Breast epithelium (tissue), 4 donors: ENCODE measurements at places on chromosomes 7 and 10. TPM values are rescaled to one million over a fixed set of nuclear protein-coding genes. Genes with fewer than 3 reads are reported as not detected.

ERVW-1 gene
- not detected for total RNA-seq

LIPF gene
- not detected for total RNA-seq

SDHAF3 gene
- 8.5 TPM for total RNA-seq

VIPR2 gene
- 4.6 TPM for total RNA-seq

KAZALD1 gene
- 2.8 TPM for total RNA-seq

HECTD2 gene
- total RNA-seq: 19.0 TPM

- no peaks in the 10 kb centered on the region for H3K4me1 ChIP-seq
- no peak overlapping the region for H3K4me3 ChIP-seq
- H3K36me3 ChIP-seq: no peaks in the 10 kb centered on the region
- H3K27ac ChIP-seq: no peak overlapping the region
- DNase-seq: no peak
Observed at GRCh38 chr10:44278837-44279324, 106.0 kb downstream of the CXCL12 start.

DNA sequence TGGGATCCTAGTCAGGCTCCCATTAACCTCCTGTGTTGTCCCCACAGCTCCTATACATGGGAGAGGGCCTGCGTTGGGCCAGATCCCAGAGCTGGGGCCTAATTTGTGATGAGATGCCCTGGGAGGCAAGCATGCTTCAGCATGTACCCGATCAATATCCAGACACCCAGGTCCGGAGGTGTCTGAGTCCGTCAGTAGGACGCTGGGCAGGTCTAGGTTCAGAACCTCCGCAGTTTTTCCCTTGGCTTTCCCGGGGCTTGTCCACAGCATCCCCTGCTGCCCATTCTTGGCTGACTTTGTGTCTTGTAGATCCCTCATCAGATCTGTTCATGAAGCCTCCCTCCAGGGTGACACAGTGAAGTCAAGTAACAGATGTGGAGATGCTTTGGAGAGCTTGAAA lies 32.7 kb upstream of the RBAK start:
- no peaks in the 10 kb centered on the region for H3K36me3 ChIP-seq
- no peak overlapping the region for H3K27ac ChIP-seq
- H3K4me1 ChIP-seq: no peaks in the 10 kb centered on the region
- no peak overlapping the region for H3K4me3 ChIP-seq

DNAJC30 gene
- 2.9 TPM for total RNA-seq

DNA sequence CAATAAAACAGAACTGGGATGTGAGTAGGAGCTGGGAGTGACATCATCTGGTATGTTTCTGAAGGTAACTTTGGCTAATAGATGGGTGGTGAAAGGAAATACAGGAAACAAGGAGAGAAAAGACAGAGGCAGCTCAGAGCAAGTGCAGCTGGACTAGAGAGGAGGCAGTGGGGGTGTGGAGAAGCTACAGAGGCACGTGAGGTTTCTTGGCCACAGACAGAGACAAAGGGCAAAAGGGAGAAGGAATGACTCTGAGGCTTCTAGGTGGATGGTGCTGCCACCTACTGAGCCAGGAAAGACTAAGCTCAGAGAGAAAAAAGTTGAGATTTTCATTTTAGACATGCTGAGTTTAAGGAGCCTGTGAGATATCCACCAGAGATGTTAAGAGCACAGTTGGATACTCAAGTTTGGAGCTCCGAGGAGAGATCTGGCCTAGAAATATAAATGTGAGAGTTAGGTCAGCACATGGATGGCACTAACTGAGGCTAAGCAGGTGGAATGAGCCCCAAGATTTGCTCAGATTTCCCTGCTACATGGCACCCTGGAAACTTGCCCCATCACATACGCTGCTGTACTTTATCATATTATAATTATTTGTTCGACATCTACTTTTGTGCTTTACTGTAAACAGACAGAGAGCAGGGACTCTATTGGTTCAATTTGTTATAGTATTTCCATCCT lies 293.0 kb upstream of the IMMP2L start:
- H3K27me3 ChIP-seq: no peaks in the 10 kb centered on the region
- H3K4me1 ChIP-seq: no peaks in the 10 kb centered on the region
- no peak overlapping the region for H3K4me3 ChIP-seq
- H3K27ac ChIP-seq: no peak overlapping the region

- peak overlapping the region; percentile 48 for H3K27ac ChIP-seq
- no peaks in the 10 kb centered on the region for H3K4me1 ChIP-seq
- no peaks in the 10 kb centered on the region for H3K36me3 ChIP-seq
- H3K27me3 ChIP-seq: no peaks in the 10 kb centered on the region
Observed at GRCh38 chr7:77338260-77338659, 77.9 kb downstream of the GSAP start.

DNA sequence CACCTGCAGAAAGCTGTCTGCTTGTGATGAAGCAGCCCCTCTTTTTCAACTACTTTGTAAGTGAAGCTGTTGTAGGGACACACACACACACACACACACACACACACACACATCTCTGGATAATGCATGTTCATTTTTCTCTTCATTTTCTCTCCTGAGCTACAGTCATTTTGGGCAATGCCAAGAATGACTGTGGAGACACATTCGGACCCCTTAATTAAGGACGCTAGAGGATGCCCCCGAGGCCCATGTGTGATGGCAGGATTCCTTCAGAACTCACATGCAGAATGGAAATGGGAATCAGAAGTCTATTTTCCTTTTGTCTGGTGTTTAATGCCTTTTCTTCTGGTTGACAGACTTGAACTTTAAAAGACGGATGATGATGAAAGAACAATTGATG lies 56.6 kb downstream of the CLRN3 start:
- no peaks in the 10 kb centered on the region for H3K27me3 ChIP-seq
- no peak for DNase-seq
- no peak overlapping the region for H3K4me3 ChIP-seq
- no peak overlapping the region for H3K27ac ChIP-seq
- no peaks in the 10 kb centered on the region for H3K4me1 ChIP-seq

- no peaks in the 10 kb centered on the region for H3K27me3 ChIP-seq
- peak overlapping the region; percentile 38 for H3K27ac ChIP-seq
- no peak overlapping the region for H3K4me3 ChIP-seq
- DNase-seq: no peak
- no peaks in the 10 kb centered on the region for H3K4me1 ChIP-seq
- H3K36me3 ChIP-seq: no peaks in the 10 kb centered on the region
Observed at GRCh38 chr7:69684369-69685292, 86.4 kb downstream of the AUTS2 start.

DNA sequence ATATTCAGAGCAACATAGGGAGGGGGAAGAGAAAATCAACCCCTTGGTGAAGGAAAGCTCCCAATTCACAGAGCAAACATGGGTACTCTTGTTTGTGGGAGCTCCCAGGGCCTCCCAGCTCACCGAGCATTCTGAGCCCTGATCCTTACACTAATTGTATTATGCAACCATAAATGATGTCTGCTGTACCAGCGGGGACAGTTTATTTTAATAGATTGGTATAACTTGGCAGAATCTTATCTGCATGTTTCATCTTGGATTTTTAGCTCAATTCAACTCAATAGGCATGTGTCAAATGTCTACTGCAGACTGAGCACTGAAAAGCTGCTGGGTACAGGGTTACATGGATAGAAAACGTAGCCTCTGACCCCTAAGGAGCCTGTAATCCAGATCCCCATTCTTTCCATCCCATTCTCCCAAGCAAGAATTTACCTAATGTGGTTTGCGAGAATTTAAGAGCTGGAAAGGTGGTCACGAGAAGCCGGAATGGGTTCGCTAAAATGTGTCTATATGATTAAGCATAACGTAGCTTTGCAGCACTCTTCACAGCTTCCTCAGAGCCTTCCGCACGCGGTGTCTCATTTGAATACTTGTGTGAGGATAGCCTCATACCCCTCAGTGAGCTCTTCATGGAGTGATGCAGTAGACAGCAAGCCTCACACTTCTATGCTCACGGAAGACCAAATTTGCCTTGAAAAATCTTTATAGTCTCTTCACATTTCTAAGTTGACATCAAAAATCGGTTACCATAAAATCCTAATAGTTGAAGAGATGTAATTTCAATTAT lies 18.3 kb downstream of the EGFR start:
- H3K4me3 ChIP-seq: no peak overlapping the region
- no peaks in the 10 kb centered on the region for H3K36me3 ChIP-seq
- H3K27ac ChIP-seq: no peak overlapping the region
- H3K27me3 ChIP-seq: no peaks in the 10 kb centered on the region
- no peak for DNase-seq
- peaks cover 4% of the 10 kb centered on the region for H3K4me1 ChIP-seq

DNA sequence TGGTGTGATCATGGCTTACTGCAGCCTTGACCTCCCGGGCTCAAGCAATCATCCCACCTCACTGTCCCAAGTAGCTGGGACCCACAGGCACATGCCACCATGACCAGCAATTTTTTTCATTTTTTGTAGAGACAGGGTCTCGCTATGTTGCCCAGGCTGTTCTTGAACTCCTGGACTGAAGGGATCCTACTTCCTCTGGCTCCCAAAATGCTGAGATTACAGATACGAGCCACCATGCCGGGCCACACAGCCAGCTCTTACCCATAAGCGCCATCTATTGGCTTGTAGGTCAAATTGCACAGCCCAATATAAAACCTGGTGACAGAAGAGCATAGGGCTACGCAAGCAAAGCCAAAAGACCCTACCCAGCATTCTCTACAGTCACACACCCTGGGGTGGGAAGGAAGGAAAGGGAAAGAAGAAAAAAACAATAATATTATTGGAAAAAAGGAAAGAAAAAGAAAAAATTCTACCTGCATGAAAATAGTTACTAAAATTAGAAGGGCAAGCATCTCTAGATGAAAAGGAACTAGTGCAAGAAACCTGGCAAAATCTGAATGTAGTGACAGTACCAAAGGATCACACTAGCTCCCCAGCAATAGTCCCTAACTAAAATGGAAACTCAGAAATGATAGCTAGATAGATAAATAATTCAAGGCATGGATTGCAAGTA lies 29.4 kb upstream of the AMPH start:
- H3K27ac ChIP-seq: no peak overlapping the region
- no peaks in the 10 kb centered on the region for H3K4me1 ChIP-seq
- H3K27me3 ChIP-seq: no peaks in the 10 kb centered on the region
- no peak overlapping the region for H3K4me3 ChIP-seq
- H3K36me3 ChIP-seq: no peaks in the 10 kb centered on the region

GRCh38 chr10:5743736-5744135 lies 59.1 kb downstream of the TASOR2 start:
- no peak for DNase-seq
- no peak overlapping the region for H3K4me3 ChIP-seq
- H3K36me3 ChIP-seq: no peaks in the 10 kb centered on the region
- H3K27me3 ChIP-seq: no peaks in the 10 kb centered on the region
- no peak overlapping the region for H3K27ac ChIP-seq

- no peak overlapping the region for H3K4me3 ChIP-seq
- no peaks in the 10 kb centered on the region for H3K27me3 ChIP-seq
- H3K4me1 ChIP-seq: no peaks in the 10 kb centered on the region
- H3K27ac ChIP-seq: no peak overlapping the region
- H3K36me3 ChIP-seq: no peaks in the 10 kb centered on the region
Observed at GRCh38 chr7:3649678-3650440, 348.8 kb downstream of the SDK1 start.

DNA sequence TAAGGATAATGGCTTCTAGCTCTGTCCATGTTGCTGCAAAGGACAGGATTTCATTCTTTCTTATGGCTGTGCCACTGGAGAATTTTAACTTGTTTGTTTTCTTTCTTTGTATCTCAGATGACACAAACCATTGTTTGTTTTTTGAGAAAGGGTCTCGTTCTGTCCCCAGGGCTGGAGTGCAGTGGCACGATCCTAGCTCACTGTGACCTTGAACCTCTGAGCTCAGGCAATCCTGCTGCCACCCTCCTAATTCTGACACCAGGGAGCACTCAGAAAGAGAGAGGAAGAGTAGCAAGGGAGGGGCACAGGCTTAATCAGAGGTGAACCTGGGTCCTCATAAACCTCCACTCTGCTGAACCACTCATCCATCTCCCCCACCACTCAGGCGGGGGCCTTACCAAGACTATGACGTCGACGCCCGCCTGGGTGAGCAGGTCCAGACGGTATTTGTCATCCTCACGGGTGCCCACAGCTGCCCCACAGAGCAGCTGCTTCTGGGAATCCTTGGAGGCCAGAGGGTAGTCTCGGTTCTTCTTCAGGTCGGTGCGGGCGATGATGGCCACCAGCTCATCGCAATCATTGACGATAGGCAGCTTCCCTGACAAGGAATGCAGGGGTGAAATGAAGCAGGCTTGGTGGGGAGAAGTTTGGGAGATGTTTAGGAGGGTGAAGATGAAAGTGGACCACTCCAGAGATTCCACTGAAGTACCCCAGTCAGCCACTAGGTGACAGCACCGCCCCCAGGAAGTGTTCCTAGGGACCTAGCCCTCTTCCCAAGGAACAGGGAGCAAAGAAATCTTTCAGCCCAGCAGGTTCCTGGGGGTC lies 11.6 kb downstream of the IMPDH1 start:
- DNase-seq: no peak
- no peaks in the 10 kb centered on the region for H3K4me1 ChIP-seq
- no peak overlapping the region for H3K27ac ChIP-seq
- no peaks in the 10 kb centered on the region for H3K27me3 ChIP-seq
- H3K4me3 ChIP-seq: no peak overlapping the region
- no peaks in the 10 kb centered on the region for H3K36me3 ChIP-seq

- no peak overlapping the region for H3K4me3 ChIP-seq
- no peak overlapping the region for H3K27ac ChIP-seq
- peaks cover 4% of the 10 kb centered on the region for H3K4me1 ChIP-seq
- DNase-seq: no peak
- no peaks in the 10 kb centered on the region for H3K36me3 ChIP-seq
- no peaks in the 10 kb centered on the region for H3K27me3 ChIP-seq
Observed at GRCh38 chr7:100629117-100629716, 12.1 kb downstream of the TFR2 start.
